ENCODE measurements at places on chromosomes 2 and 18.

- DNase-seq, result no peak
Observed at GRCh38 chr2:226295681-226296080, 503.9 kb downstream of the IRS1 start.

GRCh38 chr18:24659827-24660720 lies 199.6 kb downstream of the HRH4 start:
- no peak for DNase-seq

DNA sequence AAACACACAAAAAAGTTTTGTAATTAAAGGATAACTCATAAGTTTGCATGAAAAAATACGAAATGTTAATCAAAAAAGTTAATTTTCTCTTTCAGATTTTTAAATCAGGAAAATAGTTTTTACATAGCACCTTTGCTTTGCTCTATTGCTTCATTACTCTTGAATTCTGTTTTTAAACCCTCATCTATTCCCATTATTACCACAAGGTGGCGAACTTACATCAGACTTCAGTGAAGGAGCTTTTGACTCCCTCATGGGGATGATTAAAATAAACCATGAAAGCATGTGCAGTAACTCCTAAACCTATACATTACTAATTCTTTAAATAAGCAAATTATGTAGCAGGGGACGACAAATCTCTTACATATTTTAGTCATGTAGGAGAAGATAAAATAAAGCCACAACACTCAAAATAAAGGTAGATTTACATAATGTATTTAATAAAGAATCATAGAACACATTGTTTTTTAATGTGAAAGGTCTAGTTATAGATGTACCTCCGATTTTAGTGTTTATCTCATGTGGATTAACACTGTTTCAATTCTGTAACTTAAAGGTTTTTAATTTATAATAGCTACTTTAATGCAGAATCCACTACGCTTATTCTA lies 105.2 kb downstream of the NETO1 start:
- DNase-seq, result no peak

DNA sequence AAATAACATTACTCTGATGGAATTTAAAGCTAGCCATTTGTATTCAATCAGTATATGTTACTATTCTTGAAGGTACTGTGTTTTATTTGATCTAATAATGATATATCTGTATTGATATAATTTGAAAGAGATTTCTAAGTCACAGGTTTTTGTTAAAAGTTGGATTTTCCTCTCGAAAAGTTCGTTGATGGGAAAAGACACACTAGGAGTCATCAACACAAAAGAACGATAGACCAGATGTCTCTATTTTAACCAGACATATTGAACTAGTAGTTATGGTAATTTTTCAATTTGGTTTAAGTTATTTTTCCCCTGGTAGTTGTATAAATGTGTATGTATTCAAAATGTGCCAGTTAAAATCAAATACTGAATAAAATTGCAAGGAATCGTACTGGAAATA lies 2.5 kb downstream of the ASXL3 start:
- DNase-seq, result no peak

GRCh38 chr2:203673933-203674332 lies 32.5 kb upstream of the CD28 start:
- no peak for DNase-seq

GRCh38 chr2:240631548-240632305 lies 6.4 kb downstream of the GPR35 start:
- no peak for DNase-seq

- no peak for DNase-seq
Observed at GRCh38 chr2:47483191-47483590, 80.2 kb downstream of the MSH2 start.

DNA sequence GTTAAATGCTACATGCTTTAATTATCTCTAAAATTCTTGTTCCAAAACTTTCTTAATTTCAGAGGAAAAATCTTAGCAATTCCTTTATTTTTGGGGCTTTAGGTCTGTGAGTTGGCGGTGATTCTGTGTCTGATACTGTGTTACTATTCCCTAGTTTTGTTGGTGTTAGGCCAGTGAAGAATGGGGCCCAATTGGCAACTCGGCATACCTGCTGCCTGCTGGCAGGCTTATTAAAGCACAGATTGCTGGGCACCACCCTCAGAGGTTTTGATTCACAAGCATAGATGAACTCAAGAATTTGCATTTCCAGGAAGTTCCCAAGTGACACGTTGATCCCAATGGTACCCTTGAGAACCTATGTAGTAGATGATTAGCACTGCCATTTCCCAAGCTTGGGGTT lies 101.6 kb downstream of the OSBPL6 start:
- no peak for DNase-seq

GRCh38 chr2:103616891-103617290 lies 855.1 kb downstream of the TMEM182 start:
- no peak for DNase-seq

- no peak for DNase-seq
Observed at GRCh38 chr2:133967326-133967725, 286.5 kb upstream of the MGAT5 start.

GRCh38 chr2:127355407-127356008 lies 32.3 kb downstream of the MAP3K2 start:
- peak; percentile 18 for DNase-seq

DNA sequence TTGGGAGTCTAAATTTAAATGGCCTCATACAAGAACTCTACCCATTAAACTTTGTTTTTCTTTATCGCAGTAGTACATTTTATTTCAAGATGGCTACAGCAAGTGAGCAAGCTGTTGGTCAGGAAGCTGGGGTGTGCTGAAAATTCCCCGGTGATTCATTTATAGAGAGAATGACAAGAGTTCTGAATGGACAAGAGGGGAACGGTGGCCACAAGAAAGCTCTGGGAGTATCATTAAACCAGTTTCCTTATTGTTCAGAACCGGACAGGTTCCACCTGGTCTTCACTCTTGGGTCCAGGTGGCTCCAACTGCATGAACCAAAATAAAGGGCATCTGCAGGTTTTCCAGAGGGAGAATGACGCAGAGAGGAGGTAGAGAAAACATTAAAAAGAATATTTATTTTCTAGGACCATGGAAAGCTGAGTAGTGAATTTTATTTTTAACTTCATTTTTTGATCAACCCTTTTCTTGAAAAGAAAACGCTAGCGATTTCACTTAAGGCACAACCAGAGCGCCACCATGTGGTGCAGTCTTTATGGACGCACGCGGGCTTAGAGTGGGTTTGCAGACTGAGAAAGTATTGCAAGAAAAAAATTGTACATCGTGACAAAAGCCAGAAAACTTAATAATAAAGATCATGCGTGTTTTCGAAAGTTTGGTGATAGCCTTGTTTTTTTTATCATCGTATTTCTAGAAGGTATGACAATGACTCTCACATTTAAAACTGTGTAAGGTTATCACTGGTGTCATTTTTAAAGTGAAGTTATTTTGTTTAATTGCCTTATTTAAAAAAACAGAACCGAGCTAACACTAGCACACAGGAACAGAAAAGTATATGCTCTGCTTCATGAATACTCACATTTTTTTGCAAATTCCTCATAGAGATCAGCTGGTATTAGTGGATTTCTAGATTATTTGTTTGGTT lies 97.9 kb upstream of the NOL4 start:
- no peak for DNase-seq

- no peak for DNase-seq
Observed at GRCh38 chr2:101305492-101306078, 2.9 kb downstream of the RNF149 start.

GRCh38 chr2:29235411-29235810 lies 120.2 kb downstream of the CLIP4 start:
- DNase-seq, result no peak

GRCh38 chr18:62080172-62080900 lies 106.5 kb downstream of the PIGN start:
- DNase-seq, result no peak

- no peak for DNase-seq
Observed at GRCh38 chr2:165868211-165868610, 74.2 kb upstream of the GALNT3 start.

- no peak for DNase-seq
Observed at GRCh38 chr18:76805221-76805620, 17.1 kb upstream of the ZNF236 start.

DNA sequence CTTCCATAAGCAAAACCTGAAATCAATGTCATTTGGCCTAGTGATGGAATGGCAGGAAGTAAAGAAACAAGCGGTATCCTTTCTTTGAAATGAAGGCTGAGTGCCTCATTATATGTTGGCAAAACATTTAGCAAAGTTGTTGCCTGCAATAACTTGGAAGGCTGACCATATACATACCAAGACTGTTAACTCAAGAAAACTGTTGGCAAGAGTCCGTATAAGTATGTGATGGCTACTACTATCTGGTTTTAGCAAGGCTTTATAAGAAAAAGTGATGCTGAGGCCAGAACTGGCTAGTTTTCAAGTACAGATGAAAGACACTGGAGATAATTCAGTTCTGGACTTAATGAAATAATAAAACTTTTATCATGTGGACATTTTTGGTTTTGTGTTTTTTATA lies 356.2 kb downstream of the ZNF521 start:
- DNase-seq, result no peak

GRCh38 chr18:33505798-33506197 lies 65.3 kb upstream of the CCDC178 start:
- DNase-seq, result no peak

DNA sequence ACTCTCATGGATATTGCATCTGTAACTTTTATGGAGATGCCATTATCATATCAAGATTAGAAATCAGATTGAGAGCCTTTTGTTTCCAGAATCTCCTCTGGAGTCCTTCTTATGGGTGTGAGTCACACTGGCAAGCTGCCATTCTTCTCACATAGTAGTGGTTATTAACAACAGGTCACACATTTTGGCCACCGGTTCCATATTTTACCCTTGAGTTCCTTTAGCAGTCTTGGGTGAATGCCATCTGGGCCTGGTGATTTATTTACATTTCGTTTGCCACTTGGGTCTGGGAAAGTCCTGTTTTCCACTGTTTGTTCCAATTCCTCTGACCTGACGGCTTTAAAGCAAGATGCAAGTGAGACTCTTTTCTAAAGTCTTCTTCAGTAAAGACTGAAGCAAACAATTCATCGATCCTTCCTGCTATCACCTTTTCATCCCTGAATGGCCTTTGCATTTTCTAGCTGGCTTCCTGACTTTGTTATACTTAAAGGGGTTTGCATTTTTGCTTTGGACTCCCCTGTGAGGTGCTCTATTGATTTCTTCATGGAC lies 80.5 kb upstream of the CAVIN2 start:
- DNase-seq, result no peak

DNA sequence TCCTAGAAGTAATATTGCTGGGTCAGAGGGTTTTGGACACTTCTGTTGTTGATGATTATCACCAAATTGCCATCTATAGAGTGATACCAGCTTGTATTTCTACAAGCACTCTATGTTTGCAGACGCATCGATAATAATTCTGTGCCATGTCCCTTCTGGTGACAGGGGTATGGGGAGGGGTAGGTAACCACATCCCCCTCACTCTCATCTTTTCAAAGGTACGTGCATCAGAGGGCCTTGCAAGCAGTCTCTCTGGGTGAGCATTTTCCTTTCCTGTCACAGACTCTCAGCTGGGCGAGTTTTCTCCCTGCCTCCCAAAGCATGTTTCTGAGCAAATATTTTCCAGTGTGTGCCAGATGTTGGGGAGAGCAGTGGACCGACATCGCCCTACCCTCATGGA lies 98.0 kb downstream of the SMAD7 start:
- no peak for DNase-seq

DNA sequence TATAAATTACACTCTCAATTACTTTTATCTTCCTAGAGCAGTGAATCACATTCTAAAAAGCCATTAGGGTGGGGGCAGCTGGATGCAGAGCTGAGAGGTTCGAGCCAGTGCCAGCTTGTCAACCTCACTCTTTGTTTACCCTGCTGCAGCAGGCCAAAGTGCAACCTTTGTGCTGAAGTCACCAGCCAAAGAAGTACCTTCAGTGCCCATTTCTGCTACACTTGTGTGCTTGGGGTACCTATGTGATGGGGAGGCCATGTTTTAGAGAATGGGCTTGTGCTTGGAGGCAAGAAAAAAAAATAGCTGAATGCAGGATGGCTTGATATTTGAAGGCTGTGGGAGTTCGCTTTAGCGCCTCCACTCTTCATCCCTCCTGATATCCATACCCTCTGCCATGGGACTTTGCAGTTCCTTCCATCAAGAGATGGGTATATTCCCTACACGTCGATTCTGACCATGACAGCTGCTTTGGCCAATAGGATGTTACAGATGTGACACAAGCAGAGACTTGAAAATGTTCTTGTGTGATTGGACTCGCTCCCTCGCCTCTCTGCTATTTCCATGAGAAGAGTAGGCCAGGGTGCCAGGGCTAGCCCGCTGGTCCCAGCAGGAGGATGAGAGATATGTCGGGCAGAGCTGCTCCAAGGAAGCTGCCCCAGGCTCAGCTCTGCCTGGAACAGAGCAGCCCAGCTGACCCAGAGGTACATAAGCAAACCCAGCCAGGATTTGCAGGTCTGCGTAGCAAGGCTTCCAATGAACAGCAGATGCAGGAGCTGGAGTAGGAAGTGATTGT lies 12.7 kb upstream of the FZD5 start:
- no peak for DNase-seq

GRCh38 chr2:178482437-178482836 lies 2.2 kb downstream of the PLEKHA3 start:
- no peak for DNase-seq

DNA sequence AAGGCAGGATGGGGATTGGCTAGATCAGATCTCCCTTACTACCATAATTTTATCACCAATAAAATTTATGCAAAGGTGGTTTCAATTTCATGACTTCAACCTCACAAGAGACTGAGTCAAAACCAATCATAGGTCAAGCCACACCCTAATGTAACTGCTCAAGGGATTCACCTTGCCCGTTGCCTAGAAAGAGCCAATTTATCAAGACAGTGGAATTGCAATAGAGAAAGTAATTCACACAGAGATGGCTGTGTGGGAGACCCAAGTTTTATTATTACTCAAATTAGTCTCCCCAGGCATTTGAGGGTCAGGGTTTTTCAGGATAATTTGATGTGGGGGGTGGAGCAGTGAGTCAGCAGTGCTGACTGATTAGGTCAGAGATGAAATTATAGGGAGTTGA lies 340.6 kb downstream of the RND3 start:
- DNase-seq, result no peak

DNA sequence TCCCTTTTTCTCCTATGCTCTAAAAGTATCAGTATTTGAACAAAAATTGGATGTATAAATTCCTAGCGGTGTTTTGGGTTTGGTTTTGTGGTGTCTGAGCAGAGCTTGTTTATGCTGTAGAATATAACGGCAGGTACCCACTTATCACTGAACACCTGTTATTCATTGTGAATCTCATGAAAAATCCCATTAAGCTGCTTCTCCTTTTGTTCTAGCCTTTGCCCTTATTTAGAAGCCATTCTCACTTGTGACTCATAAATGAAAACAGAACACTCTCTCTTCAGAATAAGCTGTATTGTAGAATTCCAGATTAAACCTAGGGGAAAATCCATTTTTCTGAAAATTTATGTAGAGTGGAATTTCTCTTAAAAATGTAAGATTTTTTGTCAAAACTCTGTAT lies 104.0 kb downstream of the PRPF40A start:
- no peak for DNase-seq

DNA sequence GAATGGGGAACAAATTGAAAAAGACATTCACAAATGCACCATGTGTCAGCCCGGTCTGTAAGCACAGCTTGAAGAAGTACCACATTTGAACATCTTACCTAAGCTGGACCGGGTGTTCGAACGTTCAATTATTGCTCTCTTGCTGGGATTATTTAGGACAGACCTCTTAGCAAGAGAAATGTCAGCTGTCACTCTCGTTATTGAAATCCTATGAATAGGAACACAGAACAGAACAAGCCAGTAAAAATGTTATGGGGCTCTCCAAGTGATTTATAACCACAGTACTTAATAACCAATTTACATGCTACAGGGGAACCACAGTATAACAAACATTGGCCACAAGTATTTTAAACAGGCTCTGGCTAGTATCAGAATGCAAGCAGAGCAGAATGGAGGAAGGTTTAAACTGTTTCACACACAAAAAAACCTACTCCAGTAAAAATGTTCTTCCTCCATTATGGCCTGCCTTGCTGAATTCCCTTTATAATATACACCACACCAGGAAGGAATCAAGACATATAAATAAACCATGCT lies 32.5 kb upstream of the ARL5A start:
- DNase-seq, result no peak

Data from activated CD4-positive, alpha-beta T cell treated with anti-CD3 and anti-CD28 coated beads, Interleukin-2, amount 50 U/mL, for 4 hours (primary cell).